Activated naive CD4-positive, alpha-beta T cell treated with anti-CD3 and anti-CD28 coated beads for 36 hours (primary cell): ENCODE measurements at places on chromosomes 12 and 14.
A peak's percentile ranks its signal among the peaks of the same experiment; 100 is the strongest.

DNA sequence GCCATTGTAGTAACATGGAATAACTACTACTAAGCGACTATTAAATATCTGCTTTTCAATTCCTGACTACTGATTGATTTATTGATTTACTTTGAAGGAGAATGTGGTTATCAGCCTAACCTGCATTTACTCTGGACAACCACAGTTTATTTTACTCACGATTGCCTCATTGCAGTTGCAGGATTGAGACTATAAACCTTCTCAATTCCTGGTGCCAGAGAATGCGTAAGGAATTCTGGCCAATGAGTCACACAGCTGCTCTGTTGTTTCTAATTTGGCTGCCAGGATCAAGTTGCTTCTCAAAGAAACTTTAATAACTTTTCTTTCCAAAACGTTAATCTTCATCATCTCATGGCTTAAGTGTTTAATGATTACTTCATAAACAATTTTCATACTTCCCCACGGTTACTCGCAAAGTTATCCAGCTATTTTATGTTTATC lies 13.1 kb upstream of the TMTC1 start:
- no peak for DNase-seq

GRCh38 chr14:34372786-34373185 lies 89.3 kb downstream of the SPTSSA start:
- no peak for DNase-seq

DNA sequence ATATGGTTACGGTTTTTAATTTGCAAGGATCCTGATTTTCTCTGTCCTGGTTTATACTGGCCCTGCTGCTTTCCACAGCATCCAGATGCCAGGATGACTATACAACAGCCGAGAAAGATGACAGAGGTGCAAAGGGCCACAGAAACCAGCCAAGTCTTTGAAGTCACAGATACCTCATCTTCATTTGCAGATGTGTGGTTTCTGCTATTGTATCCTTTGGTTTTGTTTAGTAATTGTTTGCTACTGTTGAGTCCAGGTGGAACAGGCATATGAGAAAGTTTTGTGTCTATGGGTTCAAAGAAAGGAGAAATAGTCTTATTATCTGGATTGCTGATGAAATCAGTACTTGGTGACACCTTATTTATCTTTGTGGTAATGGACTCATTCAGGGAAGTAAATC lies 17.3 kb upstream of the KLHL42 start:
- peak; percentile 41 for DNase-seq

GRCh38 chr12:66392266-66392915 lies 90.1 kb downstream of the HELB start:
- no peak for DNase-seq

DNA sequence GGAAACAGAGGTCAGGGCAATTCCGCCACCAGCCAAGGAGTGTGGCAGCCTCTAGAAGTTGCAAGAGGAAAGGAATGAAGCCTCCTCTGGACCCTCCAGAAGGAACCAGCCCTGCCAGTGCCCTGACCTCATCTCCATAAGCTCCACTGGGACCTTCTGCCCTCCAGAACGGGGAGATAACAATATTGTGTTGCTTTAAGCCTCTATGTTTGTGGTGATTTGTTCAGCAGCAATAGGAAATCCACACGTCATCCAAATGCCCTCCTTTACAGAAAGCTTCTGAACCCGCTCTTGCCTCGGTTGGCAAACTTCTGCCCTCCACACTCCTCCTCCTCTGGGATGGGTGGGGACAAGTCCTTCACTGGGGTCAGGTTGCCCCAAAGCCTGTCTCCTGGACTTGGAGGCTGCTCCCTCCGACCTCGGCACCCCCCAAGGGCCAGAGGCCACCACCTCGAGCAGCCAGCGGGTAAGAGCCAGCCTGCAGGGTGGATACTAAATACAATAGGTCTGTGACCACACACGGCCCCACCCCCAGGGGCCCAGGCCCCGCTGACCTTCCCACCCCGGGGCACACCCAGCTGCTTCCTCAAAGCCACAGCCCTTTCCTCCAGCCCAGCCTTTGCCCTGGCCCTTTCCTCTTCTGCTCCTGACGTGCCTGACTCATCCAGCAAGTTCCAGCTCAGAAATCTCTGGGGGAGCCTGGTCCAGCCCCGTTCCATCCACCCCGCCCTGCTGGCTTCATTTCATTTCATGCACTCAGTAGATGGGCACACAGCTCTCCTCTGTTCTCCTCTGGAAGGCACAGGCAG lies 58.7 kb upstream of the NCOR2 start:
- DNase-seq, result no peak
